KBM-7 (cell line): ENCODE measurements at places on chromosomes 3 and 15.

DNA sequence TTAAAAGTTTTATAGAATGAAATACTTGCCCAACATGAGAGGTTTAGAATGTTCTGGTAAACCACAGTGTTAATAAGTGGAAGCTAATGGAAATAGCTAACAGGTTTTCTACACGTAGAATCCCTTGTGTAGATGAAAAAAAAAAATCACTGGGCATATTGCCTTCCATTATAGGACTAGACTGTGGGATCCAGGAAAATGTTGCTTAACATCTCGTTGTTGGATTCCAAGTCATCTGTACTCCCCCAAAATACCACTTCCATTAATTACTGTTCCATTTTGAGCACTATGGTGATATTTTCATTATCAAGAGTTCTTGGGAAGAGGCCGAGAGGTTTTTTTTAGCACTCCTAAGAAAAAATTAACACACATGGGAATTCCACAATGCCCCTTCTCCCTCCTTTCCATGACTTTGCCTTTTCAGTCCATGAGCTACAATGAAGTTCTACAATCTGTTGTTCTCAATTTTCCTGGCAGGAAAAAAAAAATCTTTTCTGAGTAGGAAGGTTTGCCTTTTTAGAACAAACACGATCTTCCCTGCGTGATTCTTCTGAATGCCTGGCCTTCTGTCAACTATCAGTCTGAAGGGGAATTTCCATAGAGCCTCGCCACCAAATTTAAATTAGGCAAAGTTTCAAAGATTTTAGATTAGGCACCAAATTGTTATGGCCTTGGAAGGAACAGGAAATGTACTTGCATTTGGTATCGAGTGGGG, 74.4 kb upstream of the CTDSPL start:
- peak; percentile 14 for DNase-seq

DNA sequence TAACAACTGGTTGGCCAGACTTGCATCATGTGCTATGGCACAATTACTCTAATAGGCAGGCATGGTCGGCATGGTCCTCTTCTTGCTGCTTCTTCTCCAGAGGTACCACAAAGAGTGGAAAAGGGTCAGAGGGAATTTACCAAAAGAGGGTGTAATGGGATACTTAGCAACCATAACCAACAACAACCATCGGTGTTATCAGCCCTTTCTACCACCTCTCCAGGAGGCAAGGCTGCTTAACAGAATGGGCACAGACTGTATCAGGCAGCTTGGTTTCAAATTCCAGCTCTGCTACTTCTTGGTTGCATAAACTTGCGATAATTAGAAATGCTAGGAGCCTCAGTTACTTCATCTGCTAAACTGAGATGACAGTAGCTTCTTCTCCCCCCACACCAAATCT, 284.6 kb upstream of the CRBN start:
- DNase-seq, result no peak

GRCh38 chr15:88166082-88166993, 90.2 kb downstream of the NTRK3 start:
- DNase-seq, result peak; percentile 39

DNA sequence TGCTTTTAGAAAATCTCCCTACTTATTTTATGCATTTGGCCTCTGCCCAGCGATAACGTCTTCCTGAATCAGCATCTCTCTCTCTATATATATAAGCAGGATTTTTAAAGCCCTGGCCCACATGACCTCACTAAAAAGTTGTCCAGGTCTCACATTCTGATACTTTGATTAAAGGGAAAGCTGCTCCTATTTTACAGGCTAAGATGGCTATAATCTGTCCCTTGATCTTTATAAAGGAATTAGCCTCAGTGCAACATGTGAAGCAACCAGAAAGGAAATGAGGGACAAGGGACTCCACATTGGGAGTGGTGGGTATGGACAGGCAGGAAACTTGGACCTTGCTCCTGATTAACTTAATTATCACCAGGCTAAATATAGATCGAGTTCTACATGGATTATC, 25.6 kb upstream of the MUC13 start:
- no peak for DNase-seq

- no peak for DNase-seq
Observed at GRCh38 chr15:68812597-68813431, 7.9 kb downstream of the ANP32A start.

- no peak for DNase-seq
Observed at GRCh38 chr3:124149771-124150170, 157.8 kb upstream of the ROPN1 start.

GRCh38 chr3:174529298-174529697, 329.8 kb upstream of the NAALADL2 start:
- peak; percentile 8 for DNase-seq
